ENCODE measurements at places on chromosomes 16 and 17.

GRCh38 chr17:20961586-20961985 lies 81.2 kb downstream of the USP22 start:
- no peak for DNase-seq

GRCh38 chr17:9646546-9646885 lies 1.2 kb downstream of the USP43 start:
- DNase-seq = no peak

- peak; percentile 17 for DNase-seq
Observed at GRCh38 chr17:79019632-79020584, 4.1 kb upstream of the C1QTNF1 start.

GRCh38 chr17:66737524-66737923 lies 97.4 kb upstream of the CACNG5 start:
- no peak for DNase-seq

DNA sequence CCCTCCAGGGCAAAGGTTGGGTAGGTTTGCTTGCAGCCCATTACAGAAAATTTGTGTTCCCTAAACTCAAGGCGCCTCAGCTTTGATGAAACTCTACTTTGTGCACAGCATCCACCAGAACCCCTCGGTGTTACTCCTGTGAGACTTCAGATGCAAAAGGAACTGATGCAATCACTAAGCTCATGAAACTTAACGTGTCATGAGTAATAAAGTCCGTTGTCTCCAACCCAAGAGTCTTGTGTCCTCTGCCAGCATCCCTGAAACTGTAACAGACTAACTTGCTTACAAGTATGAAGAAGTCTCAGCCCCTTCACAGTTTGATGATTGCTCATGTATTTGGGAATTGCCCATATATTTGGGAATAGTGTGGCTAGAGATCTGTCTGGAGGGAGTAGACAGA lies 74.8 kb upstream of the MARCHF10 start:
- no peak for DNase-seq

DNA sequence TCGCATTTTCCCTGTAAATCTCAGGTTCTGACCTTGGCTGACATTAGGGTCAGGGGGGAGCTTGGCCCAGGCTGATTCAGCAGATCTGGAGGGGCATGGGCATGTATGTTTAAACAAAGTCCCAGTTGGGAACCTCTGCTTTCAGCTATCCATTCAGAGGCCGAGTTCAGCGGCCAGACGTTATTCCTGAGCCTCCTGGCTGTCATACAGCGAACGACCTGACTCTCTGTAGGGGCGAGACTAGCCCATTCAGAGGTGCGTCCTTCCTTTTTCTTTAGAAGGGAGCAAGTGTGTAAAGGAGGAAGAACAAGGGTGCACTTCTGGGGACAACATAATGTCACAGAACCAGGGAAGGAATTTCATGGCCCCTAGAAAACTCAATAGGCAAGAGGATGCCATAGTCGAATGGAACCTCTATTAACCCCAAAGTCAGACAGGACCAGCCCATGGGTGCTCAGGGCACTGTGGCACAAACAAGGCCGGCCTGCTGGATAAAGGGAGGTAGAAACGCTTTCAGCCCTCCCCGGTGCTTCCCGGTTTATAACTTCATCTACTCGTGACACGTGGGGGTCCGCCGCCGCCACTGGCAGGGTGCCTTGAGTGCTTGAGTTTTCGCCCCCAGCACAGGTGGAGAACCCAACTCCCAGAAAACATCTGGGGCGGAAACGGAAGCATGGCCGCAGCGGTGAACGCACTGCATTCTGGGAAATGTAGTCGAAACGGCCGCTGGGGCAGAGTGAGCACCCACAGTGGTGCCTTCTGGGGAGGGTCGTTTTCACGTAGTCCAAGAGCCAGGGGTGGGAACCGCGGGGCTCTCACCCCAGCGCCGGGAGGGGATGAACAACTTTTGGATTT lies 33.2 kb upstream of the PLCG2 start:
- DNase-seq = peak; percentile 61

GRCh38 chr17:32241640-32242039 lies 24.0 kb upstream of the RHBDL3 start:
- no peak for DNase-seq

GRCh38 chr16:20753727-20754126 lies 10.1 kb upstream of the ACSM3 start:
- DNase-seq = no peak

GRCh38 chr16:58056580-58056979 lies 31.0 kb downstream of the MMP15 start:
- no peak for DNase-seq

- DNase-seq = no peak
Observed at GRCh38 chr16:52629296-52629695, 82.4 kb upstream of the TOX3 start.

- no peak for DNase-seq
Observed at GRCh38 chr16:79885320-79885719, 284.8 kb upstream of the MAF start.

DNA sequence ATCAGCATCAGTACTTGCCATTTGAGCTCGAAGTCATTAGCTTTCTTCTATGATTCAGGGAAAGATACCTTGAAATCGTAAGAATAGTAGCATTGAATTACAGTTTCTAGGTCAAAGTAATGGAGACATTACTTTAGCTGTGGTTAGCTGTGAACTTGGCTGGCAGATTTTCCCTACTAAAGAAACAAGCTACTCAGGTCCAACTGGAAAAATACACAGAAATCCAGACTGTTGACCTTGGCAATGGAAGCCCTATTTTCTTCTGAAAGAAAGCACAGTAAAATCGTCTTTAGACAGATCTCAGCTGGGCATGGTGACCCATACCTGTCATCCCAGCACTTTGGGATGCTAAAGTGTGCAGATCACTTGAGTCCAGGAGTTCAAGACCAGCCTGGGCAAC lies 13.4 kb upstream of the DNAJA2 start:
- DNase-seq = no peak

- no peak for DNase-seq
Observed at GRCh38 chr17:31418773-31419350, 27.4 kb downstream of the RAB11FIP4 start.

DNA sequence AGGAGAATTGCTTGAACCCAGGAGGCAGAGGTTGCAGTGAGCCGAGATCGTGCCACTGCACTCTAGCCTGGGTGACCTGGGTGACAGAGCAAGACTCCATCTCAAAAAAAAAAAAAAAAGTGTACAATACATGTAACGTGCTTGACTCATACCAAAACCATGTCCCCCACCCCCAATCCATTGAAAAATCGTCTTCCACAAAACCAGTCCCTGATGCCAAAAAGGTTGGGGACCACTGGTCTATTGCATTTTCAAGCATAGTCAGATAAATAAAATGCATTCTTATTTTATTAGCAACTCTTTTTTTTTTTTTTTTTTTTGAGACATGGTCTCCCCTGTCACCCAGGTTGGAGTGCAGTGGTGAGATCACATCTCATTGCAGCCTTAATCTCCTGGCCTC lies 52.1 kb downstream of the COPRS start:
- no peak for DNase-seq

- DNase-seq = no peak
Observed at GRCh38 chr16:77885571-77886295, 97.4 kb downstream of the VAT1L start.

- no peak for DNase-seq
Observed at GRCh38 chr17:45170931-45171337, 9.3 kb downstream of the HEXIM2 start.

DNA sequence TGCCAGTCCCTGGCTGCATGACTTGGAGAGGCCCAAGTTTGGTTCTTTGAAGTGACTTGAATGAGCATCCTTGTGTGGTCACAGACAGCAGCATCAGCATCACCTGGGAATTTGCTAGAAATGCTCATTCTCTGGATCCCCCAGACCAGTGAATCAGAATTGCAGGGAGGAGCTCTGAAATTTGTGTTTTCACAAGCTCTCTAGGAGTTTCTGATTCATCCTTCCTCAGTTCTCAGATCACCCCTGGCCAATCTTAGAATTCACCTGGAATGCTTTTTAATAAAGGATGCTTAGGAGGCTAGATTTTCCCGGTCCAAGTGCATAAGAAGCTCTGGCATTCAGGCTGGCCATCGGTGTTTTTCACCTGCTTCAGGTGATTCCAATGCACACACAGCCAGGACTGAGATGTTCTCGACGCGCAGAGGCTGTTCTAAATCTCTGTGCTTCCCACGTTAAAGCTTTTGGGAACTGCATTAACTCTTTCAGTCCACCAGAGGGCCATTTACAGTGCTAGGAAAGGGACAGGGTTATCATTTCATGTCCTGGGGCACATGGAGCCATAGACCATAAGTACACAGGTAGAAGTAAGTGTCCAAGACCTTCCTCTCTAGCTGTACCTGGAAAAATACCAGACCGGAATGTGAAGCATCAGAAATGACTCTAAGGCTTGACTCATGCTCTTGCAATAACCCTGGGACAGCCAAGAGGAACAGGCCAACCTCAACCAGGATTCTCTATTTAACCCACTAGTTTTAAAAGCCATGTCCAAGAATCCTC lies 85.7 kb upstream of the XYLT1 start:
- no peak for DNase-seq

DNA sequence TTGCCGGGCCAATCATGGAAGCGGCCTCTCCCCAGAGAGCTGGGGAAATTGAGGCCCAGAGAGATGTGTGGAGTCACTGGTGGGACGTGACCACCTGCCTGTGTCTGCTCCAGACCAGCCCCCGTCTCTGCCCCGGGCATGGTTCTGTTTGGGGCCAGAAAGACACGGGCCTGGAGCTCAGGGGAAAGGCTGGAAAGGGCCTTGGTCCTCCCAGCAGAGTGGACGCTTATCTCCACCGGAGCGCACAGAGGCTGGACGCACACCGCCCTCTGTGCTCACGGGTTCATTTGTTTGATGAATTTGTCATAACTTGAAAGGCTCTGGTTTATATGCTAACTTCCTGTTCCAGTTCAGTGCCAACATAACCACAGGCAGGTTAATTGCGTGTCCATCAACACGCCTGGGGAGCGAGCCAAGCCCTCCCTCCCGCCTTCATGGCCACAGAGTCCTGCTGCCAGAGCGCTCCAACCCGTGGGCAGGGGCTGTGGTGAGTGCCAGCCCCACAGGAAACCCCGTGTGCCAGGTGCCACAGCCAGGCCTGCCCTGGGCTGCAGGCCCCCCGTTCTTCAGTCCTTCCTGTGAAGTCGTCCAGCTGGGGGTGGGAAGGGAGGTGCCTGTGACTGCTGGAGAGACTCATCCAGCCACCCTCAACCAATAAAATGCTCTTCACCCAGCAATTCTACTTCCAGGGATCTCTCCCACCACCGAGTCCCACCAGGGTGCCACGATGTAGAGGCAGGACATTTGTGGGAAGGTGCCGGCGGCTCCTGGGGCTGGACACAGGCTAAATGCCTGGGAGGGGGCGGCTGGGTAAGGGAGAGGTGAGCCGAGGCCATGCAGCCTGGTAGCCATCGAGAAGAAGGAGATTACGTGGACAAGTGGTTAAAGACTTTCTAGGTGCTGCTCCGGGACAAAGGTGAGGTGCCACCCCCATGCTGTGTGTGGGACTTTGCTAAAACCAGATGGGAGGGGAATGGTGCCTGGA lies 29.4 kb upstream of the BAHCC1 start:
- no peak for DNase-seq

- DNase-seq = peak; percentile 48
Observed at GRCh38 chr16:55711959-55712876, 56.4 kb downstream of the SLC6A2 start.

DNA sequence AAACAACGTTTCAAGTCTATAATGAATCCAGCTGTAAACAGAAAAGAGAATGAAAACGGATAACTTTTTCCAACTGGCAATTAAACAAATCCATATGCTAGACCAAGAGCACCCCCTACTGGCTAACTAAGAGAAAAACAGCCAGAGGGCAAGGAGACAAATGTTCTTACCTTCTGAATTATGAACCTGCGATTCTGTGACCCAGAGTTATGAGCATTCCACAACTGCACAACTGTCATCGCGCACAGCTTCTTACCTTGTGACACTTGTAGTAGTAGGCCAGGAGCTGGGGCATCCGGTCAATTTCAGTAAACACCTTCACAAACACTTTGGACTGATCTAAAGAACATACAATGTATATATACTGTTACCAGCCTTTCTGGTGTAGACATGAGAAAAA lies 18.6 kb downstream of the COG7 start:
- peak; percentile 37 for DNase-seq

DNA sequence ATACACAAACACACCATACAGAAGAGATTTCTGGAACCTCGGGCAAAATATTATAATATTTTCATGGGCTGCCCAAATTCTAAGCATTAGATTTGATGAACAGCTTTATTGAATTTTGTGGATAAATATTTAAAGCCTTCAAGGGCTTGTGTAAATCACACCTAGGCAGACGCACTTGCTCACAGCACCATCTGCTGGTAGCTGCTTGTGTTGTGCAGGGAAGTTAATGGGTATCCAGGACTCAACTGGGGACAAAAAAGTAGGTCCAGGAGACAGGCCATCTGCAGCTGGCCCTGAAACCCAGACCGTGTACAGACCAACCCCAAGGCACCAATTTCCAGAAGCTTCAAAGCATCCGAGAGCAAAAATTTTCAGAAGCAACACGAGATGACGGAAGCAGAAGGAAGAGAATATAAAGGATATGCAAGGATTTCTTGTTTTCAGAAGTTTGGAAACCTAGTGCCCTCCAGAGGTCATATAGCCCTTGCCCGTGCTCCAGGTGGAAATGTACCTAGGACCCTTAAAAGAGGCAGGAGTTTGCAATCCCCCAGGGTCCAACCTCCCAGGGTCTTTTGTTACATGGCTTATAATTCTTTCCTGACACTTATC lies 140.0 kb downstream of the CHD9NB start:
- DNase-seq = peak; percentile 7

DNA sequence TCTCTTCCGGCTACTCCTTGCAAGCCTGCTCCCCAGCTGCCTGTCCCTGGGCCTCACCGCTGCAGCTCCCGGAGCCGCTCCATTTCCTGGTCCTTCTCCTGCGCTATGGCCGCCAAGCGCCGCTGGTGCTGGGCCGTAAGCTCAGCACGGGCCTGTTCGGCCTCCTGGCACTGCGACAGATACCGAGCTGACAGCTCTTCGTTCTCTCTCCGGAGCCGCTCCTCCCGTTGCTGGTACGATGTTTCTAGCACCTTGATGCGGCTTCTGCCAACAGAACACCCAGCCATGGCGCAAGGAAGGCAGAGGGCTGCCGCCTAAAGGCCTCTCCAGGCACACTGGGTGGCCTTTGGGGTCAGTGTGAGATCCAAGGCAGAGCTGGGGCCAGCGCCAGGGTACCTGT lies 14.9 kb upstream of the MRPL38 start:
- no peak for DNase-seq

GRCh38 chr17:50424246-50424995 lies 1.6 kb upstream of the ACSF2 start:
- no peak for DNase-seq

DNA sequence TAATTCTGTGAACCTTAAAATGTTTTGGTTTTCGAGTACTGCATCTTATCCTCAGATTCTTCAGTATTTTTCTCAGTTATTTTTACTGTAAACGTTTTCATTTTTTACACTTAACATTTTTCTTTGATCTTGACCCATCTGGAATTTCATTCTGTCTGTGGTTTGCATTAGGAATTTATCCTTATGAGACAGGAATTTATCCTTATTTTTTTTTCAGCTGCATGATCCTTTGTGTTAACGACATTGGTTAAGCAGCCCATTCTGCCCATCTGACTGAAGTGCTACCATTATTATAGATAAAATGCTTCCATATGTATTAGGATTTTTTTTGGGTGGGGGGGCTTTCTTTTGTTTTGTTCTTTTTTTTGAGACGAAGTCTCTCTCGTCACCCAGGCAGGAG lies 41.0 kb downstream of the SNX29 start:
- DNase-seq = no peak

- DNase-seq = no peak
Observed at GRCh38 chr17:49514071-49514721, 19.1 kb downstream of the NGFR start.

Measured in KG1 (cell line).